ENCODE measurements at places on chromosomes 3 and 15. TPM values are rescaled to one million over a fixed set of nuclear protein-coding genes. Genes with fewer than 3 reads are reported as not detected.

PLA2G4D gene
- total RNA-seq: not detected

- DNase-seq: no peak
Measured at GRCh38 chr3:40019376-40019775, 210.0 kb downstream of the MYRIP start.

CD200R1 gene
- not detected for total RNA-seq

DNA sequence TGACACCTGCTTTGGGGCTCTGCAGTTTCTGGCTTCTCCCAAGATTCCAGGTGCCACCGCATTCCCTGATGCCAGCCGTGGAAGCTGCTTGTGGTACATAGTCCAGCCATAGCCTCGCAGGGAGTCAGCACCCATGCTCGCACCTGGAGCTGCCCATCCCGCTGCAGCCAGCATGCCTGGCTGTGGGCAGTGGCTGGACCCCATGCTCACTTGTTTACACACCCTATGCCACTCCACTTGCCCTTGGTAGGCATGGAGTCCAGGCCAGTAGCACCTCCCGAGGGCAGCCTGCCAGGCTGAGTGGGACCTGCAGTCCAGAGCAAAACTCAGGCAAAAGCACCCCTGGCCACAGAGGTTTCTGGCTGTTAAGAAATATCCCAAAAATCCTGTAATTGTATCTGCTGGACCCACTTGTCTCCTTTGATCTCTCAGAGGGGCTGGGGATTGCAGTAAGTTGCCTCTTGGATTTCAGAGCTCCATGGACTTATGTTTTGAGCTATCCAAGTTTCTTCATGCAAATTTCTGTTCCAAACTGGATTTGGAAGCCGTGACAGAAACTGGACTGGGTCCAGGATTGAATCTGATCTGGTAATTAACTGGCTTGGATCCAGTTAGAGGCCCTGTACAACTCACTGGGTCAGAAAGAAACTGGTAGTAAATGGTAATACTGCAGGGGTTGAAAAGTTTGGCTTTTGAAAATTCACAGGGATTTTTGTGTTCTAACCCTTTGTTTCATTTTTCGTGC is 149.3 kb downstream of the FMN1 start:
- no peak for DNase-seq
